ENCODE measurements at places on chromosomes 2 and 18. TPM values are rescaled to one million over a fixed set of nuclear protein-coding genes. Genes with fewer than 3 reads are reported as not detected.

The IL36A gene
- total RNA-seq: not detected

The MDH1 gene
- total RNA-seq: 138 TPM

The EVA1A gene
- total RNA-seq: 88.3 TPM

The RNF144A gene
- 6.4 TPM for total RNA-seq

The TIA1 gene
- total RNA-seq: 61.4 TPM

The DNER gene
- total RNA-seq: 7.9 TPM

The RAPH1 gene
- 6.3 TPM for total RNA-seq

The IL36B gene
- not detected for total RNA-seq

The FAM110C gene
- 2.4 TPM for total RNA-seq

The NMUR1 gene
- not detected for total RNA-seq

The PAX8 gene
- 1.6 TPM for total RNA-seq

The CTLA4 gene
- total RNA-seq: not detected

The KATNAL2 gene
- total RNA-seq: 2.3 TPM

The LYG1 gene
- 0.79 TPM for total RNA-seq

The SKA1 gene
- total RNA-seq: 4.8 TPM

The SNTG2 gene
- total RNA-seq: not detected

The WNT10A gene
- total RNA-seq: 0.11 TPM

The MGAT4A gene
- total RNA-seq: 0.33 TPM

The CAPN14 gene
- under 0.01 TPM for total RNA-seq

The RAB27B gene
- 9.8 TPM for total RNA-seq

The ERBB4 gene
- total RNA-seq: not detected

The VWC2L gene
- under 0.01 TPM for total RNA-seq

The ZSWIM2 gene
- not detected for total RNA-seq

The EGR4 gene
- not detected for total RNA-seq

The MEP1B gene
- 0.11 TPM for total RNA-seq

The TRIM54 gene
- not detected for total RNA-seq

The MERTK gene
- total RNA-seq: 31.3 TPM

The ATF2 gene
- total RNA-seq: 49.5 TPM

The OTOS gene
- total RNA-seq: not detected

The IL1R1 gene
- total RNA-seq: 135 TPM

The PRSS56 gene
- not detected for total RNA-seq

The RMND5A gene
- 34.5 TPM for total RNA-seq

The SERPINB4 gene
- total RNA-seq: not detected

The CHRND gene
- not detected for total RNA-seq

The VIT gene
- 0.39 TPM for total RNA-seq

The SEMA4C gene
- 72.7 TPM for total RNA-seq

The PTPRM gene
- 58.5 TPM for total RNA-seq

The CACNB4 gene
- total RNA-seq: 2.7 TPM

The CERKL gene
- total RNA-seq: not detected

The OTOF gene
- not detected for total RNA-seq

The SERPINB2 gene
- 0.98 TPM for total RNA-seq

The IFT172 gene
- 13.1 TPM for total RNA-seq

The POTEC gene
- not detected for total RNA-seq

The CDCA7 gene
- 3.1 TPM for total RNA-seq

The GREB1 gene
- total RNA-seq: under 0.01 TPM

The ASIC4 gene
- under 0.01 TPM for total RNA-seq

The ATG16L1 gene
- 33.8 TPM for total RNA-seq

The TUBA4B gene
- total RNA-seq: not detected

The SERPINE2 gene
- total RNA-seq: 32.2 TPM

The UPP2 gene
- total RNA-seq: not detected

The ZNF385B gene
- 2.6 TPM for total RNA-seq

The POTEI gene
- total RNA-seq: not detected

The RGPD3 gene
- under 0.01 TPM for total RNA-seq

The NT5DC4 gene
- total RNA-seq: not detected
